ENCODE measurements at places on chromosomes 5 and 9.

- DNase-seq, result no peak
These were observed 5.9 kb upstream of the TAL2 start for GRCh38 chr9:105656131-105656921.

DNA sequence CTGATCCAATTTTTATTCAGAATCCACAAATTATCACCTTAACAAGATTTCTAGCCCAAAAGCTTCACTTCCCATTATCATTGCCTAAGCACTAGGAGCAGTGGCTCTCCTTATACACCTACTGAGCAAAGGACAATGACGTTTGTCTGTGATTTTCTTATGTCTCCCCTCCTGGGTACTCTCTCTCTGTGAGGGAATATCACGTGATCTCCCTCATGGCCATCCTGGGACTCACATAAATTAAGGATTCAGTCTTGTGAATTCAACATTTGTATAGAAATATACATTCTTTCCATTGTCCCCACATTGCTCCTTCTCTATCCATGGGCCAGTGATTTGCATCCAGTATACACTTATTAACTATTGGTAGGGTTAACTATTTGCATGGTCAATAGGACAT is 476.5 kb downstream of the PLK2 start:
- DNase-seq, result no peak

- no peak for DNase-seq
These were observed 13.7 kb upstream of the KIF4B start for GRCh38 chr5:154999865-155000264.

DNA sequence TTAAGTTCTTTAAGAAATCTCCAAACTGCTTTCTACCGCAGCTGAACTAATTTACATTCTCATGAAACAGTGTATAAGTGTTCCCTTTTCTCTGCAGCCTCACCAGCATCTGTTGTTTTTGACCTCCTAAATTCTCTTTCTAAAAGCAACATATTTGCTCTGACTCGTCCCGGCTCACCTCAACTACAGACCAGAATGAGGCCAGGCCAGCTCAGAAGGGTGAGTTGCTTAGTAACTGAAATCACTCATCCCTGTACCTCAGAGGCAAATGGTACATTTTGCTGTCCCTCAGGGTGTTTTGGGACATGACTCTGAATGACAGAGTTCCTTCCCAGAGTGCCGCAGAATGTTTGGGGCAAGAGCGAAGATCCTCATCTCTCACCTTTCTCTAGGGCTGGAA is 127.5 kb downstream of the FRMD3 start:
- no peak for DNase-seq

GRCh38 chr5:65103756-65104440 is 335.2 kb downstream of the CWC27 start:
- DNase-seq, result no peak

- DNase-seq, result no peak
These were observed 62.4 kb downstream of the PJA2 start for GRCh38 chr5:109347252-109347888.

DNA sequence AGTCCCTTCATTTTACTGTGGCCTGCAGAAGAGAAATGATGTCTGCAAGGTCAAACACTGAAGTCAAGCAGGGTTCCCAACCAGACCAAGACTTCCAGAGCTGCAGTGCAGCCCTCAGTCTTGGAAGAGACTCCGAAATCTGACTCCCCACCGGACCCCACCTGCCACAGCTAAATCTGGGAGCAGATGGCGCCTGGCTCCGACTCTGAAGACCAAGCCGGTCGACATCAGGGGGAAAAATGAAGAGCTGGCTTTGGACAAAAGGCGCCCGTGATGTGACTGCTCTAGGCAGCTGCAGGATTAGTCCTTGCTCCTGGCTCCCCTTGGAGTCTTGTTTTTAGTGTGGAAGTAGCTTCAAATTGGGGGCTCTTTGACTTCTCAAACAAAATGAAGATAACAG is 72.4 kb upstream of the ZNF622 start:
- DNase-seq, result no peak

DNA sequence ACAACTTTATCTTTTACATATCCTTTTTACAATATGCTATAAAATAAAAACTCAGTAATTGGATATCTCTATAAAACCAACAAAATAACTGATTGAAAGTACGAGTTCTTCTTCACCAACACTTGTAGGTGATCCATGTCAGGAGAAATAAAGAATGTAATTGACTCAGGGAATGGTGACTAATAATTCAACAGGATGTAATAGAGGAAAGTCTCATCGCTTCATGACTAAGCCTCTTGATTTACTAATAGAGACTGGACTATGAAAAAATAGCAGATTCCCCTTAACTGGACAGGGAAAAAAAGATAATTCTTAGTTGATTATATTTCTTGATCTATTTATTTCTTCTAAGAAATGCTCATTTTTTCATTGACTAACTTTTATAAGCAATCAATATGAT is 507.7 kb upstream of the PTGER4 start:
- no peak for DNase-seq

DNA sequence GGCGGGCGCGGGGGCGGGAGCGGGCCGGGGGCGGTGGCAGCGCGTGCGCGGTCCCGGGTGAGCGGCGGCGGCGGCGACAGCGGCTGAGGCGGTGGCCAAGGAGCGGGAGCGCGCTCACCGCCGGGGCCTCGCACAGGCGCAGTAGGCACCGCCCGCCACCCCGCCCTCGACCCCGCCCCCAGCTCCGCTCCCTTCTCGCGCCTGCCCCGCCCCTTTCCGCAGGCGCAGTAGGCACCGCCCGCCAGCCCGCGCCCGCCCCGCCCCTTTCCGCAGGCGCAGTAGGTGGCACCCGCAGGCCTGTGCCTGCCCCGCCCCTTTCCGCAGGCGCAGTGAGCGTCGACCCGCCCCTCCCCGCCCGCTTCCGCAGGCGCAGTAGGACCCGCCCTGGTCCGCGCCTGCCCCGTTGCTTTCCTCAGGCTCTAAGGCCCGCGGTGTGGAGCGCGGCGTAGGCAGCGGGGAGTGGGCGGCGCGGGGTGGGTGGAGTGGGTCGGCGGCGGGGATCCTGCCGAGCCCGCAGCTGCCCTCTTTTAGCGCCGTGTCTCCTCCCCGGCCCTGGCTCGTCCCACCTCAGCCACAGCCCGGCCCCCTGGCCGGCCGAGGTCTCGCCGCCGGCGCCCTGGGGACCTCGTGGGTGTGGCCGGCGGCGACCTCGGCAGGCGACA is at the start of gene CAMSAP1:
Gene CAMSAP1, minus strand, starts transcription at position 116 of the 662 bp plus-strand sequence. CDS start 387 bp downstream, outside the sequence.
- DNase-seq, result peak; percentile 95

GRCh38 chr5:133921979-133922378 is 46.4 kb downstream of the C5orf15 start:
- DNase-seq, result no peak

GRCh38 chr9:79988126-79988525 is 416.4 kb downstream of the TLE4 start:
- no peak for DNase-seq

DNA sequence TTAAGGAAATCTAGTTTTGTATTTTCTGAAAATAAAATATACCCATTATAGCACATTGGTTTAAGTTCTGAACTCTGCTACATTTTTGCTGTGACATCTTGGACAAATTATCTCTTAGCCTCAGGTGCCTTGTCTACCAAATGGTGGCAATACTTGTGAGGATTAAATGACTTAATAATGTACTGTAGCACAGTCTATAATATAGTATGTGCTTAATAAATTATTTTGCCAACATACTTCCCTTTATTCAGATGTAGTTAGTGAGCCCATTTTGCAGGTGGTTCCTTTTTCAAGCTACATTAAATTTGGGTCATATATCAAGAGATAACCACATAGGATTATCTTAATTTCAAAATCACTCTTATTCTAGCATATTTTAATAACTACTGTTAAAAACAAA is 3.2 kb downstream of the ETF1 start:
- DNase-seq, result no peak

DNA sequence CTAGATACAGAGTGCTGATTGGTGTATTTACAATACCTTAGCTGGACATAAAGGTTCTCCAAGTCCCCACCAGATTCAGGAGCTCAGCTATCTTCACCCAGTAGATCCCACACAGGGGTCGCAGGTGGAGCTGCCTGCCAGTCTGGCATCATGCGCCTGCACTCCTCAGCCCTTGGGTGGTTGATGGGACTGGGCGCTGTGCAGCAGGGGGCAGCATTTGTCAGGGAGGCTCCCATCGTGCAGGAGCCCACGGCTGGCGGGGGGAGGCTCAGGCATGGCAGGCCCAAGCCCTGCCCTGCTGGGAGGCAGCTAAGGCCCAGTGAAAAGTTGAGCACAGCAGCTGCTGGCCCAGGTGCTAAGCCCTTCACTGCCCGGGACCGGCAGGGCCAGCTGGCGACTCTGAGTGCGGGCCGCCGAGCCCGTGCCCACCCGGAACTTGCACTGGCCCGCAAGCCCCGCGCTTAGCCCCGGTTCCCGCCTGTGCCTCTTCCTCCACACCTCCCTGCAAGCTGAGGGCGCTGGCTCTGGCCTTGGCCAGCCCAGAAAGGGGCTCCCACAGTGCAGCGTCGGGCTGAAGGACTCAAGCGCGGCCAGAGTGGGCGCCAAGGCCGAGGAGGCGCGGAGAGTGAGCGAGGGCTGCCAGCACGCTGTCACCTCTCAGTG is 314.1 kb upstream of the ATP10B start:
- no peak for DNase-seq

GRCh38 chr5:74149395-74149794 is 491.1 kb downstream of the ENC1 start:
- DNase-seq, result no peak

DNA sequence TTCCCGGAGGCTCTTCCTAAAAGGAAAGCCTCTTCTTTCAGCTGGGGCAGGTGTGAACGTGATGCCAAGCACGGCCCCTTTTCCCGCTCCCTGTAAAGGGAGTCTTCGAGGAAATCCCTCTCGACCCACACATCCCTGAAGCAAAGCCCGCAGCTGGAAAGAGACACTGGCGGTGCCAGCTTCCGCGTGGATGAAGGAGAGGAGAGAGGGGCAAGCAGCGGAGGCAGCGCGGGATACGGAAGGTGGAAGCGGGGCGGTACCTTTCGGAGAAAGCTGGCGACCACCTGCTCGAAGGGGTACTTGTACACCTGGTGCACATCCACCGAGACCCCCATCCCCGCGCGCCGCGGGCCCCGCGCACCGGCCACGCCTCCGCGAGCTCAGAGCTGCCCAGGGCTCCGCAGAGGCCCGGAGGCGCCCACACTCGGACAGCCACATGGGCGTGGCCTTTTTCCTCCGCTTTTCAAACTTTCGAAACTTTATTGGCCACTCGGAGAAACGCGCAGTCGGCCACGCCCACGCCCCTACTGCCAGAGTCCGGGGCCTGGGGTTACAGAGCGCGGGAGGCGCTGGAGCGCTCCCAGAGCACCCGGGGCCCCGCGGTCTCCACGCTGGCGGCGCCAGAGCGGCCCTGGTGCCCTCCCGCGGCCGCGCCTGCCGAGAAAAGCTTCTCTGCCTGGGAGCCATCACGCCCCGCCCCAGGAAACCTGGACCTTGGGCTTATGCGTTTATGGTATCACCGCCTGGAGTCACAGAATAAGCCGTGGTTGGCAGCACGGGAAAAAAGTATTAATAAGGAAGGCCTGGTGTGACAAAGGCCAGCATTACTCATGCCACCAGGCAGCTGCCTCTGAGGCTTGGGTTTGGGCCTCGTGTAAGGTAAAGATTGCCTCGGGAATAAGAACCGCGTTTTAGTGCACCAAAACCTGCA is at the start of gene PRELID2:
Gene PRELID2, minus strand, starts transcription at position 426 of the 931 bp plus-strand sequence. Its CDS starts 91 bp downstream, at position 335.
- DNase-seq, result no peak

DNA sequence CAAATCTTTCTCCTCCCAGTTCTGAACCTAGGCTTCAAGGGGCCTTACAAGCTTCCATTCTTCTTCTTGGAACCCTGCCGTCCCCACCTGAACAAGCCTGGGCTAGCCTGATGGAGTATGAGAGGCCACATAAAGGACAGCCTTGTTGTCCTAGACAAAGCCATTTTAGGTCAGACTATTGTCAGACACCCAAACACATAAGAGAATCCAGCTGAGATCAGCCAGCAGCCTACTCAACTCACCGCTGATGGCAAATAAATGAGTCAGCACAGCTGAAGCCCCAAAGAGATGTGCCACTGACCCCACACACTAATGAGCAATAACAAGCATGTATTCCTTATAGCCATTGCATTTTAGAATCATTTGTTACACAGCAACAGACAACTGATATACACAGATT is 33.8 kb downstream of the SVEP1 start:
- DNase-seq, result no peak

DNA sequence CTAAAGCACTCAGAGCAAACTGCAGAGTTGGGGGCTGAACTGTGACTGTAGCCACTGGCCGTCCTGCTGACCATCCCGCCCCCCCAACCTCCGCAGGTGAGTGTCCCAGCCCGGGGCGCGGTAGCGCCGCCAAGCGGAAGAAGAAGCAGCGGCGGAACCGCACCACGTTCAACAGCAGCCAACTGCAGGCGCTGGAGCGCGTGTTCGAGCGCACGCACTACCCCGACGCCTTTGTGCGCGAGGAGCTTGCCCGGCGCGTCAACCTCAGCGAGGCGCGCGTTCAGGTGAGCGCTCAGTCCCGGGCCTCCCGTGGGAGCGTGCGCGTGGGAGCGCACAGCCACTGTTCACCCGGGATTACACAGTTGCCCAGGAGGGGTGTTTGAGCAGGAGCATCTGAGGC is 33.7 kb downstream of the PTGES start:
- DNase-seq, result no peak

GRCh38 chr5:74839229-74839628 is 27.0 kb downstream of the FAM169A start:
- no peak for DNase-seq

Measured in activated CD8-positive, alpha-beta memory T cell treated with anti-CD3 and anti-CD28 coated beads for 1 hour (primary cell).